ENCODE measurements at places on chromosomes 3 and 15.
A peak's percentile ranks its signal among the peaks of the same experiment; 100 is the strongest.

DNA sequence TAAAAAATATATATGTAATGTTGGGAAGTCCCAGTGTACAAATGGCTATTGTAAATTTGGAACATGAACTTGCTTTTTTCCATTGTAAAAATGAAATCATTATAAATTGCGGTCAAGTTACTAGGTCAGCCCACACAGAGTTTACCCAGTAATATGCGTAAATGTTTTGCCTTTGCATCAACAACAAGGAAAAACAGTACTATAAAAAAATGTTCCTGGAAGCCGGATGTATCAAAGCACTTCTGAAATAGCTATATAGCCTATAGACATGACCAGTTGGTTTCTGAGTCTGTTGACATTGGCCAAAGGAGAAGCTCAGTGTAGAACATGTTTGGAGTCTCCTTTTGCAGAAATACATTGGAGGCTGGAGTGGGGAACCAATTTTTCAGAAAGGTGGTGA is 23.2 kb downstream of the CTNNB1 start:
- DNase-seq, result no peak

- DNase-seq, result no peak
These were observed 72.5 kb upstream of the ADAMTSL3 start for GRCh38 chr15:83581381-83581780.

DNA sequence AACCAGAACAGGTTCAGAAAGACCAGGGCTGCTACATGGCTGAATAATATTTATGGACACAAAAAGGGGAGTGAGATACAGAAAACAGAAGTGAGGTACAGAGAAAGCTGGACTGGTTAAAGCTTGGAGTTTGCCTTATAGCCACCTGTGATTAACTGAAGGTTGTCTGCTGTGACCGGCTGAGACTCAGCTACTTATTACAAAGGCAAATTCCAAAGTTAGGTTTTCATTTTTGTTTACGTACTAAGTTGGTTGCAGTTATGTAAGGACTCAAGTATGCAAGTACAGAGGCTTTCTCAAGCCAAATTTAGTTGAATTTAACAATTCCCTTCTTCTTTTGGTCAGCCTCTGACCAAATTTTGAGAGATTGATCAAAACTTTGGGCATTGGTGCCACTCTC is 264.6 kb downstream of the THSD4 start:
- DNase-seq, result peak; percentile 9

GRCh38 chr15:85639752-85640381 is 154.9 kb downstream of the KLHL25 start:
- DNase-seq, result no peak

DNA sequence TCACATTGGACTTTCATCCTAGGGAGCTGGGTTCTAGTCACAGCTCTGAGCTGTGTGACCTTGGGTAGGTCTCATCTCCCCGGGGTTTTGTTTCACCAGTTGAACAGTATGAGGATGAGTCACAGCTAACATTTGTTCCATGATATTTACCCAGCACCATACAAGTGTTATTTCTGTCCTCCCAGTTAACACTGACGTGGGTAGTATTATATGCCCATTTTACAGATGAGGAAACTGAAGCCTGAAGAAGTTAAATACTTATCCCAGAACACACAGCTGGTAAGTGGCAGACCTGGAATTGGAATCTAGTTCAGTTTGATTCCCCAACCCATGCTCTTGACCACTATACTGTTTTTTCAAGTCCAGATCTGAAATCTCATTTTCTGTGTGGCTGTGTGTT is 908 bp upstream of the RARB start:
- no peak for DNase-seq

DNA sequence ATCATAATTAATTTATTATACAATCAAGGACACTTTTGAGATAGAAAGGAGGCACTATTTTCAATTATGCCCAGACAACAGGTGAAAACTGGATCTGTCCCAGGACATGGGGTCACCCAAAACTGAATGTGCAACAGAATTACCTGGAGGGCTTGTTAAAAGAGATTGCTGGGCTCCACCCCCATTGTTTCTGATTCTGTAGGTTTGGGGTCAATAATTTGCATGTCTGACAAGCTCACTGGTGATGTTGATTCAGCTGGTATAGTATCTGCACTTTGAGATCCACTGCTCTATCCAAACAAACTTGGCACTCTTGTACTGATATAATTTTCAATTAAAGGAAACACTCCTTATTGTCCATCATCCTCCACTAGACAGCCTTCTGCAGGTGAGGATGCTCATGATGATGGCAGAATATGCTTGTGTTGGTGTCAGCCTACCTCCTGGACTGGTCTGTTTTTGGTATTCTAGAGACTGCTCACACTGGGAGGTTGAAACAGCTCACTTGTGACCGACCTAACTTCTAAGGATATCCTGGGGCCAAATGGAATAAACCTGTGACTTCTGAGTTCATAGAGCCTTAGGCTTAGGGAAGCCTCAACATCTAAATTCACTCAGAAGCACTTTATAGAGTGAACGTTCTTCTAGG is 2.2 kb downstream of the P2RY14 start:
- no peak for DNase-seq

DNA sequence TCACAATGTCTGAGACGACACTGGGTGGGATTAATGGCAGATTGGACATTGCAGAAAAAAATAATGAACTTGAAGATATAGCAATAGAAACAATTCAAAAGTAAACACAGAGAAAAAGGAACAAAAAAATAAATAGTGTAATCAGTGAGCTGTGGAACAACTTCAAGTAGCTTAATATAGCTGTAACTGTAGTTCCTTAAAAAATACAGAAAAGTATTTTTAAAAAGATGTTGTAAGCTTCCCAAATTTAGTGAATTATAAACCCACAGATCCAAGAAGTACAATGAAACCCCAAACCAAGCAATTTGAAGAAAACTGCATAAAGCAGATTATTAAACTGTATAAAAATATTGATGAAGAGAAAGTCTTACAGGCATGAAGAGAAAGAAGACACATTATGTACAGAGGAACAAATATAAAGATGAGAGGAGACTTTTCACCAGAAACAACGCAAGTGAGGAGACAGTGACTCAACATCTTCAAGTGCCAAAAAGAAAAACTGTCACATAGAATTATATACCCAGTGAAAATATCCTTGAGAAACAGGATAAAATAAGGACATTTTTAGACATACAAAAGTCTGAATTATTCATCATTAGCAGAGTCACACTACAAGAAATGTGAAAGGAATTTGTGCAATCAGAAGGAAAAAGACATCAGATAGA is 176.4 kb downstream of the NFKBIZ start:
- no peak for DNase-seq

DNA sequence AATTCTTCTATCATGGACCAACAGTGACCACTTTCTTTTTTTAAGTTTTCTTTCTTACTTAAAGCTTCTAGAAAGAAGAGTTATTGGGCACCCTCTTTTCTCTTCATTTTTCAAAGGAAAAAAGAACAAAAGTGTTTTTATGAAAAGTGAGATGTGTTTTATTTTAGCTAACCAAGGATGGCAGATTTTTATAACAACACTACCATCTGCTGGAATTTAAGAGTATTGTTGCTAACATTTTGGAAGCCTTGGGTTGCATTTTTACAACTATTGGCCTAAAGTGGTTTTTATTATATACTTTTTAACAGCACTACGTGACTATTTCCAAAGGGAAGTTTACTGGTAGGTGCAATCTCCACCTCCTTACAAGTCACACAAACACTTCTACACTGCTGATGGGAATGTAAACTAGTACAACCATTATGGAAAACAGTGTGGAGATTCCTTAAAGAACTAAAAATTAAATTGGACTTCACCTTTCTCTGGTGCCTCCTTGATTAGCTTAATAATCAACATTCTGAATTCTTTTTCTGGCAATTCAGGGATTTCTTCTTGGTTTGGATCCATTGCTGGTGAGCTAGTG is 237.7 kb upstream of the AGTR1 start:
- DNase-seq, result no peak

GRCh38 chr3:120596116-120596852 is at the start of gene NDUFB4:
NDUFB4 (plus strand) TSS chr3:120596336; CDS start chr3:120596360, 24 bp downstream.
- peak; percentile 93 for DNase-seq

DNA sequence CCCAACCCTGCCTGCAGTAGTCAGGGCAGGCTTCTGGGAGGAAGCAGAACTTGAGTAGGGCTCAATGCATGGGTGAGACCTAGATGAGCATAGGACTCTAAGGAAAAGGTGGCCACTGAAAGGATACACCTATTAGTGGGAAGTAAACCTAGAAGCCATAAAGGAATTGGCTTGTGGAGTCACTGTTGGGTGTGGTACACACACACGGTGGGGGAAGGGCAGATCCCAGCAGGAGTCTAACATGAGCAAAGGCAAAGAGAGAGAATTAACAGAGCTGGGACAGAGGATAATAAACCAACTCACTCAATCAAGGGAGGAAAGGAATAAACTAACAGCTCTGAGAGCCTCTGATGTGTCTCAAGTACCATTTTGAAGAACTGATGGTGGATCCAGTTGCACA is 23.1 kb downstream of the DAPK2 start:
- DNase-seq, result no peak

GRCh38 chr3:115301364-115301860 is 154.3 kb upstream of the ZBTB20 start:
- DNase-seq, result no peak

DNA sequence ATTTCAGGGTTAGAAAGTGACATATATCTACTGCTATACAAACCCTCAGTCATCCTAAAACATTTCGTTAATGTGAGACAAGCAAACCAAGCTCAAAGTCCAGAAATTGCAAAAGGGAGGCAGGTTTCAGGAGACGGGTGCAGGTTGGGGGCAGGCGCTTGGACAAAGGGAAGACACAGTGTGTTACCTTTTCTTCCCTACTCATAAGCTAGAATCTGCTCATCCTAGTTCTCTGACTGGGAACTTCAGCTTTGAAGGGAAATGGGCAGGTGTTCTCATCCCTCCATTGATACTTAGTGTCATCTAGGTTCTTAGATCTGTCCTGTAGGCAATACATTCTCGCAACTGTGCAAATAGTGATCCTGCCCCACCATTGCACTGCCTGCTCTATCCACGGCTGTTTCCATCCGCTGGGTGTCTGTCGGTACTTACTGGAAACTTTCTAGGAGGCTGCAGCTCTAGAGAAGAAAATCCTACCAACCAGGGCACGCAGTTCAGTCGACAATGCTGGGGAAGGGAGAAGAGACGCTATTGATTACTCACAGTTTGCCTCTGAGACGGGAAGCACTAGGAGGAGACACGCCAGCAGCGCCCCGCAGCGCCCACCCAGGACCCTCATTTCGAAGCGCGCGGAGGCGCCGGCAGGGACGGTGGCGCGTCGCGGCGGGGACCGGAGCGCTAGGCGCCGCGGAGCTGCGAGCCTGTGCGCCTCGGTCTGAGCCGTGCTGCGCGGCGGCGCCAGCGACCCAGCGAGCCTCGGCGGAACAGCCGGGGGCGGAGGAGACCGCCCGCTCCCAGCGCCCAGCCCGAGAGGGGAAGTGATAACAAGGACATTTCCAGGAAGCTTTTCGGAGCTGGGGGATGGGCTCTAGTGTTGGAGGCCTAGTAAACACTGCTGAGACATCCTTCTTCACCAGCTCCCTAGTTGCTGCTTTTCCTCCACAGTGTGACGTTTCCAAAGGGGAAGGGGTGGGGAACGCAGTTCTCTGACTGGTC is at the start of gene PROS1:
Gene PROS1, minus strand, starts transcription at position 766 of the 996 bp plus-strand sequence. Its CDS starts 147 bp downstream, at position 619.
- DNase-seq, result no peak

GRCh38 chr3:43753741-43754715 is 63.3 kb downstream of the ABHD5 start:
- DNase-seq, result no peak

DNA sequence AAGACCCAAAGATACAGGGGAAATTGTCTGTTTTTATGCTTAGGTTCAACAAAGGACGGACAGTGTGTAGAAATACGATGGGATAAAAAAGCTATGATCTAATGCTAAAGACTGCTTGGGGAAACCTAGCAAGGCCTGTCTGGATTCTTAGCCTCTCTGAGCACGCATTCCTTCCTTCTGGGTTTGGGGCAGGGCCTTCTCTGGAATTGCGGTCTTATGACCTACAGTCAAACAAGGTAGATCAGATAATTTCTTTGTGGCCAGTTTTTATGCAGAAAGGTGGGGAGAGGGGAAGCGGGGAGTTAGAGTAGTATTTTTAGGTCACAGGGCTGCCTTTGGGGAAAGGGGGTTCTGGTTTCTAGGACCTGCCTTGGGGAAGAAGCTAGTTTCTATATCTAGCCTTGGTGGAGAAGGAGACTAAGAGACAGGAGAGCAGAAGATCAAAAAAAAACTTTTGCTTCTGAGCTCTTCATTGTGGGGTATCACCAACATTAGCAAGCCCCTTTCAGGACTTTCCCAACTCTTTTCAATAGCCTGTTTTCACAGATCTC is 39.1 kb upstream of the LIPC start:
- no peak for DNase-seq

DNA sequence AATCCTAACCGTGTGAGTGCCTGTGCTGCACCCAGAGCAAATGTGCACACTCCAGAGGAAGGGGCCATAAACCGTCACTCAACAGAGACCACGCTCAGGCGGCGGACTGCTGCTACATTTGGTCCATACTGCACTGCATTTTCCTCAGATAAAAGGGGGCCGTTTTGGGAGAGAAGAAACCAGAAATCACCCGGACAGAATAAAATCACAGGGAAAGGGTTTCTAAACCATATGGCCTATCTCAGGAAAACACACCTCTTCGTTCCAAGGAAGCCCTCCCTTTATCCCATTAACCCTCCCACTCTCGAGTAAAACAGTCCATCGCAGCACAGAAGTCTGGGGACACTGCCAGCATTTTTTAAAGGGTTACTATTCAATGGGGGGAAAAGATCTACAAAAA is 7.6 kb downstream of the IL17RD start:
- no peak for DNase-seq

GRCh38 chr3:95407709-95408463 is 1345.0 kb downstream of the NSUN3 start:
- DNase-seq, result no peak

GRCh38 chr3:108322352-108322751 is 26.0 kb downstream of the HHLA2 start:
- no peak for DNase-seq

DNA sequence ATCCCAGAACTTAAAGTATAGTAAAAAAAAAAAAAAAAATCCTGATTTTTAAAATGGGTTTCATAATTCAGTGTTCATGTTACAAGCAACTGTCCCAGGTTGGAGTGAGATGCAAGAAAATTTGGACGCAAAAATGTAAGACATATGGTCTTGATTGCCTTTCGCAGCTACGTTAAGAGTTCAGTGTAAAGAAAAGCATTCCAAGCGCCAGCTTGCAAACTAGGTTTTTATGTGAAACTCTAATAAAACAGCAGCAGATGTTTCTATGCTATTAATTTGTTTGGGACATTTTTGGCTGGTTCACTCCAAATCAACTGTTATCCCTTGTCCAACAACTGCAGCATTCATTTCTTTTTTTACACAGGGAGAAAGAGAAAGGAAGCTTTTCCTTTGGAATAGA is 957.8 kb downstream of the ROBO1 start:
- no peak for DNase-seq

DNA sequence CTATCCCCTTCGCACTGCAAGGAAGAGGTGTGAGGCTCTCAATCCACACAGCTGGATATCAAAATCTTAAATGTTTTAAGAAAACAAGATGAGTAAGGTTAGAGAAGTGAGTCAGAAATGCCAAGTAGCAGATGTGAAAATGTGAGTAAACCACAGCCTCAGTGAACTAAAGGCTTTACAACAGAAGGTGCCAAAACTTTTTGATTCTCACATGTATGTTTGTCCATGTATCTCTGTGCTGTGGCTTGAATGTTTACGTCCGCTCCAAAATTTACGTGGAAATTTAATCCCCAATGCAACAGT is 126.8 kb upstream of the PFN2 start:
- DNase-seq, result no peak

All from AG04449 (cell line).